ENCODE measurements at places on chromosomes 5 and 9. TPM values are rescaled to one million over a fixed set of nuclear protein-coding genes. Genes with fewer than 3 reads are reported as not detected.

DNA sequence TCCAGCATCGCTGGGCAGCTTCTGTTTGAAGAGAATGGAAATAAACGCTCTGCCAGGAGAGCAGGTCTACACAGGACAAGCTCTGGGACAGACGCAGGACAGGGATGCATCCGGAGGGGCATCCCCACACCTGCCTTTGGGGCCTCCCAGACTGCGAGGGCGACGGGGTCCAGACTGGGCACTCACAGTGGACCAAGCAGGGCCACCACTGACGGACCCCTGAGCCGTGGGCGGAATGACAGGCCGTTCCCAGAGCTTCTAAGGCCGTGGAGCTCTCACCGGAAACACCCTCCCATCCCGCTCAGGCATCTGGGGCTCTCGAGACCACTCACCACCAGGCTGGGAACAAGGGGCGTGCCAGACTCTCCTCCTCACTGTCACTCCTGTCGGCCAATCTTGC lies 10.5 kb upstream of the TMEM250 start:
- DNase-seq: no peak

Gene SARDH
- 0.07 TPM for total RNA-seq

Gene FUT7
- total RNA-seq: not detected

DNA sequence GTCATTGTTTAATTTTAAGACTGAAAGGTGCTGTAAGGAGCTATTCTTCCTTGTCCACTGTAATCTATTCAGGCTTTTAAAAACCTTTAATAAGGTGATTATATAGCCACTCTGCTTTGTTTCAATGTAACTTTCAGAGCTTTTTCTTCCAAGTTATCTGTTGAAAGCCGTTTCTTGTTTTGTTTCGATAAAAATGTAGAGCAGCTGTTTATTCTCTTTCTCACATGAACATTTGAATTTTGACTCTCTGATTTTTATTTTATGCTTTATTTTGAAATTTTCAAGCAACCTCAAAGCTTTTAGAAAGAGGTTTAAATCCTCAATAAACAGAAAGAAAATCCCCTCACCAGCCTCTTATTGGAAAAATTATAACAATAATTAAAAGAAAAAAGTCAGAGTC lies 47.2 kb downstream of the CPEB4 start:
- no peak for DNase-seq

Gene WDR41
- 98.0 TPM for total RNA-seq

- DNase-seq: no peak
These were observed 38.2 kb upstream of the PTGS1 start for GRCh38 chr9:122332644-122333043.

DNA sequence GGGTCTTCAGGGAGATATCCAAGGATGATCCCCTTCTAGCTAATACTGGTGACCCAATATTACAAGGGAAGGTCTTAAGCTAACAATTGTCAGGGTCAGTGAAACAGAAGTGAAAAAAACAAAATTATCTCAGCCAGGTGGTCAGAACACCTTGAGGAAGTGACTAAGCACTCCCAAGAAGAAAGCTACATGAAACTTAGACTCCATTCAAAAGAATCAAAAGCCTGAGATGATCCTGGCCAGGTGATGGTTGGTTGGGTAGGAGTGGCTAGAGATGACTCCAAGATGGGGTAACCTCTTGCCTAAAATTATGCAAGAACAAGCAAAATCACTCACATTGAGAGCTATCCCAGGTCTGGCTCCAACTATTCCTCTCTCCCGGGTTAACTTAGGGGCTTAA lies 5.4 kb downstream of the VCP start:
- no peak for DNase-seq

- no peak for DNase-seq
These were observed 42.1 kb upstream of the MAST4 start for GRCh38 chr5:66553916-66554575.

- DNase-seq: no peak
These were observed 50.7 kb downstream of the PIP5K1B start for GRCh38 chr9:68755752-68756151.

Gene DYNC2I2
- 77.5 TPM for total RNA-seq

- DNase-seq: no peak
These were observed 5.0 kb upstream of the SET start for GRCh38 chr9:128684065-128684324.

GRCh38 chr5:136016945-136017530 lies 11.8 kb upstream of the TGFBI start:
- no peak for DNase-seq

Gene ECSCR
- not detected for total RNA-seq
